ENCODE measurements at places on chromosomes 5 and 9. TPM values are rescaled to one million over a fixed set of nuclear protein-coding genes. Genes with fewer than 3 reads are reported as not detected.

The TPPP gene
- total RNA-seq: 10.8 TPM

The KLF4 gene
- 82.4 TPM for total RNA-seq

The BAAT gene
- not detected for total RNA-seq

The SHOC1 gene
- not detected for total RNA-seq

The IFNA21 gene
- total RNA-seq: not detected

The CYLC2 gene
- total RNA-seq: not detected

The JMY gene
- total RNA-seq: 15.5 TPM

The NR5A1 gene
- 0.14 TPM for total RNA-seq

The TAF11L12 gene
- total RNA-seq: not detected

The SEMA6A gene
- total RNA-seq: 18.6 TPM

The ZFP2 gene
- total RNA-seq: 2.3 TPM

The PCDHGA12 gene
- total RNA-seq: 5.2 TPM

The SNCAIP gene
- 4.1 TPM for total RNA-seq

The ORM1 gene
- total RNA-seq: not detected

DNA sequence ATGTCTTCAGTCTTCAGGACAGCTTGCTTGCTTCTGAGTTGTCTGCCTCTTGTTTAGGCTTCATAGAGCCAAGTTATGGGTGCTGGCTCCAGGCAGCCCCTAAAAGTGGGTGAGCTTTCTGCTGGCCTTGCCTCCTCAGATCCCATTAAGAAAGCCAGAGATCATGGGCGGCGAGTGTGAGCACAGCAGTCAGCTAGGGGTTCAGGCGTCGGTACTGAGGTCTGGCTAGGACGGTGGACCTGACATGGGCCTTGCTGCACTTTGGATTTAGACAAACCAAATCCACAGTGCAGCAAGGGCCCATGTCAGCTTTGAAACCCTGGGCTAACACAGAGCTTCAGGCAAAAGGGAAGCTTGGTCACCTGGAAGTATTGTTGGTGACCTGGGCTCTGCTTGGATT, 17.6 kb downstream of the PSAT1 start:
- DNase-seq: no peak

DNA sequence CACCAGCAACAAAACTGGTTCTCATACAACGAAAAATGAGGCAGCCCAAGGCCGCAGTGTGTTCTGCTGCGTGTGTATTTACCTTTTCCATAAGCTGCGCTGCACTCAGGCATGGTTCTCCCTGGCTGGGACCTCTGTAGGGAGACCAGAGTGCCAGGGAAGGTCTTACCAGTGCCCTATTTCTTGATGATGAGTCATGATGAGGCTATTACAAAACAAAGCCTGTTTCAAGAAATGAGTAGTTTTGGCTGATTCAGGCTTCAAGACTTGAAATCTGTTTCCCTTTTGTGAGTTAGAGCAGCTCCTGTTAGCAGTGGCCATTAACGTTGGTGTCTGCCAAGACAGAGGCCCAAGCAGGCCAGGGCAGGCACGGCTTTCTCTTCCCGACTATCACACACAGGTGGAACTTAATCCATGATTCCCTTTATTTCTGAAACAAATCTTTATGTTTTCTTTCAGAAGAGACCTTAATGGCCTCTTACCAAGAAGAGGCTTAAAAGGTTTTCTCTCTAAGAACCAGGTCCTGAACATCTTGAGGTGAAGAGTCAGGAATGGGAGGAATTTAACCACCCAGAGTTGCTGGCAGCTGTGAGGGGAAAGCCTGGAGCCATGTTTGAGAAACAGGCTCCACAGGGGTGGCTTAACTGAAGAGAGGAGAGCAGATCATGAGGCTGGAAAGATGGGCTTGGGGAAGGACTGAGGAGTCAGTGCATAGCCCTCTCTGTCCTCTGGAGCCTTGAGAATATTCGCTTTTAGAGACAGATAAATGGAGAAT, 41.4 kb upstream of the TIFAB start:
- DNase-seq: no peak

DNA sequence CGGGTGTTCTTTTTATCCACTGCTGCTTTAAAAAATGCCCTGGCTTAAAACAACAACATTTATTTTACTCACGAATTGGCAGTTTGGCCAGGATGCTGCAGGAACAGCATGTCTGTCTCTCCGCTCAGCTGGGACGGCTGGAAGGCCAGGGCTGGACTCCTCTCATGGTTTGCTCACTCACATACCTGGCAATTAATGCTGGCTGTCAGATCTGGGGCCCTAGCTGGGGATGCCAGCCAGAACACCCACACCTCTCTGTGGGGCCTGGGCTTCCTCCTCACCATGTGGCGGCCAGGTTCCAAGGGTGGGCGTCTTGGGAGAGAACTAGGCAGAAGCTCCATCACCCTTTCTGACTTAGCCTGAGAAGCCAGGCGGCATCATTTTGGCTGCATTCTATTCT, 189.1 kb upstream of the IL12B start:
- no peak for DNase-seq

DNA sequence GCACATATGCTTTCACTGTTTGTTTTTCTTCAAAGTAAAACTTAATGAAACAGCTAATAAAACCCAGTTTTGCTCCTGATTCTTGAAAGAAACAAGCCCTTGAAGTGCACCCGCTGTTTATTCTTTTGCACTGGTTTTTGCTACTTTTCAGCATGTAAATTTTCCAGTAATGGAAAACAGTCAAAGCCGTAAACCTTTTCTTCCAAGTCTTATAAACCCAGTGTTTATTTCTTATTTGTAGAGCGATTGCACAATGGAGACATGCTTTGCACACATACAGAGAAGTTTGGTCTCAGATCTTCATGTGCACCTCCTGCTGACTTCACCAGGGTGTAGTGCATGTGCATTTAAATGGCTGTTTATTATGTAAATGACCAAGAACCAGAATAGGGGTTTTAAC, 51.8 kb downstream of the ATG10 start:
- DNase-seq: no peak

- peak; percentile 54 for DNase-seq
Measured at GRCh38 chr9:133700819-133701320, 37.3 kb downstream of the SARDH start.

- no peak for DNase-seq
Measured at GRCh38 chr5:159424123-159424522, 93.8 kb upstream of the IL12B start.

GRCh38 chr9:129803676-129804060, 684 bp downstream of the TOR1B start:
- no peak for DNase-seq

GRCh38 chr5:89241186-89241585, 358.2 kb upstream of the MEF2C start:
- DNase-seq: no peak

DNA sequence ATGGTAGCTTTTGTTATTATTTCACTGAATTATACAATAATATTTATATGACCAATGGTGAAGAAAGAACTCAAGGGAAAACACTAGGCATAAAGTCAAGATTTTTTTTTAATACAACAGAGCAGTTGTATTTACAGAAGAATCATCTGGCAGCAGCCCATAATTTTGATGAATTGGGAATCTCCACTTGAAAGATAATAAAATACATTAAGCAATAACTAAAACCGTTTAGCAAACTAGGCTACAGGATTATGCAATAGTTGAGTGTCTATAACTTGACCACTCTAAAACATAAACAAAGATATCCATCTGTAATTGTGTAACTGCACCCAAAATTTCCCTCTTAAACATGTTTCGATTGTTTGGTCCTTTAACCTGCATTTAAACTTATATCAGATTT, 80.8 kb downstream of the SNCAIP start:
- no peak for DNase-seq

DNA sequence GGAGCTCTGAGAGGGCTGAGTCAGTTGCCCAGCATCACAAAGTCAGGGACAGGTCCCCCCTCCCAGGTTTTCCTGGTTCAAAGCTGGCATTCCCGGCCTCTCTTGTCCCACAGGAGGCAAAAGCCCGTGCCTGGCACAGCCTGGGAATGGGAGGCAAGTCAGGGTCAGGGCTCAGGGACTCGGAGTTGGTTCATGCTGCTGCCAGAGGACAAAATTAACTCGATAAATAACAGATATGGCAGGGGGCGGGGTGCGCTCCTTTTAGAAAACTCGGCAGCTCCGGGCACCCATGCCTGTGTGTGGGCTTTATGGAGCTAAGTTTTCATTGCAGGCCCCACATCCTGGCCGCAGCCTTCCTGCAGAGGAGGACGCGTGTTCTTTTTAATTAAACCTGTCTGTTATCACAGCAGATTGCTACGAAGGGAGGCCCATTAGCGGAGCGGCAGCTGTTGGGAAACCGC, 62.8 kb upstream of the LMX1B start:
- no peak for DNase-seq

- no peak for DNase-seq
Measured at GRCh38 chr9:87644659-87645058, 81.3 kb upstream of the CTSL start.

DNA sequence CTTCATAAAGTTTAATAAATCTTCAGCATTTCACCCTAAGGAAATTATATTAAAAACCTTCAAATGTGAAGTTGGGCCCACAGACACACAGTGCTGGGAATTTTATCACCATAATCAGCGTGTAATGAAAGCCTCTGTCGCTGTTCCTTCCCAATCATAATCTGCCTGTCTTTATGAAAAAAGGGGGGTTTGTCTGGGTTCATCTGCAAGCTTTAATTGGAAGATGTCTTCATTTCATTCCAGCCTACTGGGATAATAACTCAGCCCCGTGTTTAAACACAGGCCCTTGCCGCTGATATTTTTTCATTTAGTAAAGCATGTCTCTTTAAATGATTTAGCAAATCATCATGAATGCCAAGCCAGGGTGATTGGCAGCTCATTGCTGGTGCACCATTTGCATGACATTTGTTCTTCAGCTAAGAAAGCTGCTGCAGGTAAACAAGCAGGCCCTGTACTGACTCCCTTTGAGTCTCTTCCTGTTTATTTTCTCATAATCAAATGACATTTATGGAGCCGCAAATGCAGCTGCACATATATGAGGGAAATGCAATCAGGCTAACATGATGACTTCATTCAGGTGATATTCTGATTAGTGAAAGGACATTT, 362.9 kb upstream of the TLE4 start:
- DNase-seq: no peak

DNA sequence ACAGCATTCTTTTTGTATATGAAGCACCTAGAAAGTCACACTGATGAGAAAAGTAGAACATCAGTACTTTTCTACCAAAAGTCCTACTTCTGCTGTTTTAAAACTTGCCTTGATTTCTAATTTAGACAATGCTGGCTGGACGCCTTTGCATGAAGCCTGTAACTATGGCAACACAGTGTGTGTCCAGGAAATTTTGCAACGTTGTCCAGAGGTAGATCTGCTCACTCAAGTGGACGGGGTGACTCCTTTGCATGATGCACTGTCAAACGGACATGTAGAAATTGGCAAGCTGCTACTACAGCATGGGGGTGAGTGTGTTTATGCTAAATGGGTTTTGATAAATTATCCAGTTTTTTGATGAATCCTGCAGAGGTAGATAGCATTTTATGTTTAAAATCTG, 73.5 kb downstream of the SLF1 start:
- no peak for DNase-seq

DNA sequence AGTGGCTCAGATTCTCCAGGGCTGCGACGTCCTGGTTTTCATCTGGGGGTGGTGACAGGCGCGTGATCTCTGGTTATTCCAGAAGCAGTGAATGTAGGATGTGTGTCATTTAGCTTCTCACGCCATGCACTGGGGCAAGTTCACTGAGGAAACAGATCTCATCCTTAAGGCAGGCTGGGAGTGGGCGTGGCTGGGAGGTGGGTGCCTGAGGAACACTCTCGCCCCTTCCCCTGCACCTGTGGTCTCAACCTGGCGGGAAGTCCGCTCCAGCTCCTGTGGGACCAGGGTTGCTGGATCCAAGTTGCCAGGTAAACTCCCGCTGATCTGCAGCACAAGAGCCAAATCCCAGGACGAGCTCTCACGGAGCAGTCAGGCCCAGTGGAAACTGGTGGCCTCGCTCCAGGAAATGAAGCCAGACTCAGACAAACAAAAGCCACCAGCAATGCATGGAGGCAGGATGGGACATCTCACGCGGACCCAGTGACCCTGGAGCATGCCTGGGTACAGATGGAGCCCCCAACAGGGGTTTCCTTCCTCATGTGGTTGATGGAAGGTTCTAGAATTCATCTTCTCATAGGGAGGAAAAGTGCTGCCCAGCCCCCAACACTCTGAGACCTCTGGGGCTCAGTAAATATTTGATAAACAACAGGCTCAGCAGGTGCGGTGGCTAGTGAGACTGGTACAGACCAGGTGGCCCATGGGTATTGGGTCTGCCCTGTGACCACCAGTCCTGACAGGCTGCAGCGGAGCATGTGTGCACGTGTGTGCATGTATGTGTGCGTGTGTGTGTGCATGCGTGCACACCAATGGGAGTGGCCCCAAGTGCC, 16.3 kb upstream of the SLC12A7 start:
- DNase-seq: no peak

DNA sequence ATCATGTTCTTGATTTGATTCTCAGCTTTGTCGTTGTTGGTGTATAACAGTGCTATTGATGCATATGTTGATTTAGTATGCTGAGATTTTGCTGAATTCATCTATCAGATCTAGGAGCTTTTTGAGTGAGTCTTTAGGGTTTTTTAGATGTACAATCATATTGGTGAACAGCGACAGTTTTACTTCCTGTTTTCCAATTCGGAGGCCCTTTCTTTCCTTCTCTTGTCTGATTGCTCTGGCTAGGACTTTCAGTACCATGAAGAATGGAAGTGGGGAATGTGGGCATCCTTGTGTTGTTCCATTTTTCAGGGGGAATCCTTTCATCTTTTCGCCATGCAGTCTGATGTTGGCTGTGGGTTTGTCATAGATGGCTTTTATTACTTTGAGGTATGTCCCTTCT, 100.4 kb downstream of the SGCD start:
- DNase-seq: no peak

GRCh38 chr5:1405121-1405520, 40.1 kb downstream of the SLC6A3 start:
- DNase-seq: peak; percentile 74

DNA sequence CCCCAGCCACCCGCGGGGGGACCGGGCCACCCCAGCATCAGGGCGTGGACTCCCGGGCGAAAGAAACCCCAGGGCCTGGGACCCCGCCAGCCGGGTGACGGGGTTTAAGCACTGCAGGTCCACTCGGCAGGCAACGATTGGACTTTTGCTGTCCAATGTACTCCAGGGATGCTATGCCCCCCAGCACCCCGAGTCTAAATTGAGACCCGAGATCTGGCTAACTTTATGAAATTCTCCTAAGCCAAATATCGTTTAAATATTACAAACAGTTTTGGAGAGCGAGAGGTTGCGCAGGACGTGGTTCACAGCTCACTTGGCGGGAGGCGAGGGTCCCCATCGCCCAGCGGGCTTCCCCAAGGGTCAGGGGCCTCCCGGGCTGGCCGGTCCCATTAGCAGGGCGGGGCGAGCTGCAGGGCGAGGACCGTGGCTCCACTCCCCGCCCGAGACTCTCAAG, 384 bp upstream of the MRPS2 start:
- no peak for DNase-seq

Measured in posterior vena cava (tissue), 2 donors.